Activated CD8-positive, alpha-beta T cell treated with anti-CD3 and anti-CD28 coated beads, Interleukin-2, amount 10 ng/mL, durations not matched to agents 7 days and 5 days (primary cell): ENCODE measurements at places on chromosomes 16 and 17. TPM values are rescaled to one million over a fixed set of nuclear protein-coding genes. Genes with fewer than 3 reads are reported as not detected.

DNA sequence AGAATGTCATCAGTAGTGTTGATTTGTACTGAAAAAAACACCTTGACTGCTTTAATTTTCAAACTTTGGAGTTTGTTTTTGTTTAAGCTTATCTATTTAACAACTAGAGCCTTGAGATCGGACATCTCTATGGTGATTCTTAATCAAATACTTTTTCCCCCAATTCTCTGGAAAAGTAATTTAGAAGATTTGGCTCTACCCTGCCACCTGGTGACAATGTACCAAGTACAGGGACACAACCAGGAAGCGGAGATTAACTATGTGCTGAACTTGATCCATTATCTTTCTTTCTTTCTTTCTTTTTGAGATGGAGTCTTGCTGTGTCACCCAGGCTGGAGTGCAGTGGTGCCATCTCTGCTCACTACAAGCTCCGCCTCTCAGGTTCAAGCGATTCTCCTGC is 30.8 kb downstream of the USP43 start:
- no peak overlapping the region for H3K4me3 ChIP-seq
- H3K36me3 ChIP-seq = peaks cover 4% of the 10 kb centered on the region
- DNase-seq = no peak
- H3K27ac ChIP-seq = no peak overlapping the region
- peaks cover 9% of the 10 kb centered on the region for H3K27me3 ChIP-seq
- no peaks in the 10 kb centered on the region for H3K4me1 ChIP-seq

WFDC1 gene
- not detected for total RNA-seq

DNA sequence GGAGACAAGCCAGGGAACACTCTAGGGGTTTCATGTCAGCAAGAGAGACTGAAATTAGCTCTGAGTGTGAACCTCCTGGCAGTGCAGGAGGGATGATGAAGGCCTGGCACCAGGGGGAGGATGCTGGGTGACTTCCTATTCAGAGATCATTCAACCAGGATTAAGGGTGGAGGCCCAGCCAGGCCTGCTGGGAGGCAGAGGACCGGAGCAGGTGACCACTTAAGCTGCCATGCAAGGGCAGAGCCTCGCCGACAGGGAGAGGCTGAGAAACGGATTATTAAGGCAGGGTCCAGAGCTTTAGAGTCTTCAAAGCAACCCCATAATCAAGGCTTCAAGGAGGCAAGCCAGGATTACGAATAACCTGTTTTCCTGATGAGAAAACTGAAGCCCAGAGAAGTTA is 10.6 kb upstream of the SRCIN1 start:
- no peak overlapping the region for H3K27ac ChIP-seq
- no peak overlapping the region for H3K4me3 ChIP-seq
- no peaks in the 10 kb centered on the region for H3K36me3 ChIP-seq
- peaks cover 33% of the 10 kb centered on the region for H3K27me3 ChIP-seq
- no peaks in the 10 kb centered on the region for H3K4me1 ChIP-seq

DNA sequence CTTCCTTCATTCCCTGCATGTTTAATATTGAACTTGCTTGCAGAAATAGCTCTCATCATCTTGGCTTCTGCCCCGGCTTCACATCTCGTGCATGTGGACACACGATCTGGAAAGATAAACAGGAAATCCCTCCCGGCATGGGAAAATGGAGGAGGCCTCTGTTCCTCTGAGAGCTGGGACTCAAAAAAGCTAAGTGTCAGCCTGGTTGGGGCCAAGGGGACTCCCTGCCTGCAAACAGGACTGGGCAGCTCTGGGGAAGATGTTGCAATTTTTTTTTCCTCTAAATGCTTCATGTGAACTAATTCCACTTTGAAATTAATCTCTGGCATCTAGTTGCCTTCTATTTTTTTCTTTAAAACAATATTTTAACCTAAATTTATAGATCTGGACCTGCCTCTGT is 24.8 kb downstream of the ITPRIPL2 start:
- H3K4me3 ChIP-seq = no peak overlapping the region
- no peaks in the 10 kb centered on the region for H3K4me1 ChIP-seq
- H3K27ac ChIP-seq = no peak overlapping the region
- H3K36me3 ChIP-seq = no peaks in the 10 kb centered on the region
- H3K27me3 ChIP-seq = peaks cover 13% of the 10 kb centered on the region

GRCh38 chr17:73625991-73626673 is 18.1 kb downstream of the SDK2 start:
- no peak for DNase-seq
- peaks cover 1% of the 10 kb centered on the region for H3K27me3 ChIP-seq
- H3K4me3 ChIP-seq = no peak overlapping the region
- H3K27ac ChIP-seq = no peak overlapping the region

DNA sequence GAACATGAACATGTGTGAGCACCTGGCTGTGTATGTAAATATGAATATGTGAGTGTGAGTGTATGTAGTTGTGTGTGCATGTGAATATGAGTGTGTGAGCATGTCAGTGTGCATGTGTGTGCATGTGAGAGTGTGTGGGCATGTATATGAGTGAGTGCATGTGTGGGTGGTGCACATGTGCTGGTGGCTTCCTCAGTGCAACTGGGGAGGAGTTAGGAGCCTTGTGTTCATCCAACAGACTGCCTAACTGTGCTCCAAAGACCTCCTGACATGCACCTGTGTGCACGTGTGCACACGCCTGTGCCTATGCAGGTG is 1.4 kb downstream of the TMEM235 start:
- no peak for DNase-seq
- no peak overlapping the region for H3K27ac ChIP-seq
- H3K27me3 ChIP-seq = peaks cover 29% of the 10 kb centered on the region
- no peaks in the 10 kb centered on the region for H3K36me3 ChIP-seq
- H3K4me1 ChIP-seq = peaks cover 2% of the 10 kb centered on the region
- no peak overlapping the region for H3K4me3 ChIP-seq

DNA sequence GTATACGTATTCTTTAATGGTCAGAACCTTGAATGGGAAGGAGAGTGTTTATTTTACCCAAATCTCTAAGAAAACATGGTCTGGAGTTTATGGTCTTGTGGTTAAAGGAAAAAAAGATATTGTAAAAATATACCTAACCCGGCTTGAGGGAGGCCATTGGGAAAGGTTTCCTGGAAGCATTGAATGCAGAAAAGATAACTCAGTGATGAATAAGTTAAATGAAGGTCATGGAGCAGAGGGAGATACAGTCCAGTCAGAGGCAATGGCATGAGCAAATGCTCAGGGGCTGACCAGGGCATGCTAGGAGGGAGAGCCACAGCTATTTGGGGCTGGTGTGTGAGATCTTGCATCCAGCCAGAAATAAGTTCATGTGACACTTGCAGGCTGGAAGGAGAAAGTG is 430.4 kb upstream of the CDH5 start:
- H3K4me1 ChIP-seq = no peaks in the 10 kb centered on the region
- no peak for DNase-seq
- H3K27ac ChIP-seq = no peak overlapping the region
- H3K27me3 ChIP-seq = no peaks in the 10 kb centered on the region
